ENCODE measurements at places on chromosomes 3 and 15.

DNA sequence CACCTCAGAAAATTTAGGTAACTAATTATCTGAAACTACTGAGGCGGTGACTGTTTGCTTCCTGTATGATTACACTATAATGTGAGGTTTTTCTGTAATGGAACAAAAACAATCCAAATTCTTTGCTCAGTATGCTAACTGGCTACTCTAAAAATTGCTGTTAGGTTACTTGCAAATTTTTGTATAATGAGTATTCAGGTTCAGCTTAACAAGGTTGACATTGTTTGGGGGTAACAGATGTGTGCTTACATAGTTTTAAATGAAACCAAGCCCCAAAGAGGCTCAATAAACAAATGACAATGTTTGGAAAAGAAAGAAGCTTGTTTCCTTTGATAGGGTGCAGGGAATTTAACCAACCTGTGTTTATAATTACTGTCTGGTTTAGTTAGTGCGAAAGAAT, 414.5 kb upstream of the MDFIC2 start:
- no peak for DNase-seq

DNA sequence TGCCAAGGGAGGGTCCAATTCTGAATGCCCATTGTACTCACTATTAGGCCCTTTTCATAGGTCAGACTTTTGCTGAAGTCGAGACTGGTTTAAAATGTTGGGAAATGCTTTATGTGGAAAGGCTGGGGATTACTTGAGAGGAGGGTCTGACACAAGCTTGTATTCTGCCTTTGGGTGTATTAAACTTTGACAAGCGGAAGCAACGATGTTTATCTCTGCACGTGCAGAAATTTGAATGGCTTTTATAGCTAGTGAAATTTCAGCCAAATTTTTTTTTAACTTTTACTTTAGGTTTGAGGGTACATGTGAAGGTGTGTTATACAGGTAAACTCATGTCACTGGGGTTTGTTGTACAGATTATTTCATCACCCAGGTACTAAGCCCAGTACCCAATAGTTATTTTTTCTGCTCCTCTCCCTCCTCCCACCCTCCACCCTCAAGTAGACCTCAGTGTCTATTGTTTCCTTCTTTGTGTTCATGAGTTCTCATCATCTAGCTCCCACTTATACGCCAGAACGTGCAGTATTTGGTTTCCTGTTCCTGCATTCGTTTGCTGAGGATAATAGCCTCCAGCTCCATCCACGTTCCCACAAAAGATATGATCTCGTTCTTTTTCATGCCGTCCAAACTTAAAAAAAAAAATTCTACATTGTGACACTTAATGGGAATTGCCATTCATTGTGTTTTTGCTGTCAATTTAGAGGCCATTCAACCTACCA, 223.0 kb upstream of the BHLHE40 start:
- no peak for DNase-seq

GRCh38 chr3:196268284-196269163, 19.0 kb downstream of the PCYT1A start:
- DNase-seq = no peak

DNA sequence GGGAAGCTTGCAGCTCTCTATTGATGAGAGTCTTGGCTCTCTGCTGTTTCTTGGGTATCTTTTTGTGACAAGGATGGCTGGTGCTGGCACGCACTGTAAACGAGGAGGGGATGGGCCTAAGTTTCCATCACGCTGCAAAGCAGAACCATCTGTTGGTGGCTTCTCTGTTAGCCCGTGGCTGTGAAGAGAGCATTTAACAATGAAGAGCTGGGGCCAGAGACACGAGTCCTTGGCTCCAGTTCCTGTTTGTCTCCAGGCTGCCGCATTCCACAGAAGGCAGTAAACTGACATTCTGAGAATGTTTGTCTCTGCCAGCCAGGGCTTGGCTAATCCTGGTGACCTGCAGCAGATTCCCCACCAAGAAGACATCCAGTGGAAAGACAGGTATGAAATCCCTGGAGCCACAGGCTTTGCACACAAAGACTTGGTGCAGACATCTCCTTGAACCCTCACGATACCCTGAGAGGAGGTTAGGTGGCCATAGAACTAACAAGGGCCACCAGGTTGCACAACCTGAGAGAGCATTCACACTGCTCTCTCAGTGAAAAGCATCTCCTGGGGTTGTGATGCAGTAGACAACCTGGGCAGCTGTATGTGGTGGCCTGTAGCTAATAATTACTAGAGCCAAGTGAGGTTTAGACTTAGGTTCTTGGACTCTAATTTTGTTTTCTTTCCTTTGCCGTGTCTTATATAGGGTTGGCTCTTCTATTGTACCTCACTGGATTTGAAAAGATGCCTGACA, 130.9 kb downstream of the ASB7 start:
- DNase-seq = no peak

GRCh38 chr3:13781417-13781816, 98.5 kb downstream of the WNT7A start:
- no peak for DNase-seq

GRCh38 chr15:67180514-67181191, 73.8 kb downstream of the AAGAB start:
- DNase-seq = no peak

DNA sequence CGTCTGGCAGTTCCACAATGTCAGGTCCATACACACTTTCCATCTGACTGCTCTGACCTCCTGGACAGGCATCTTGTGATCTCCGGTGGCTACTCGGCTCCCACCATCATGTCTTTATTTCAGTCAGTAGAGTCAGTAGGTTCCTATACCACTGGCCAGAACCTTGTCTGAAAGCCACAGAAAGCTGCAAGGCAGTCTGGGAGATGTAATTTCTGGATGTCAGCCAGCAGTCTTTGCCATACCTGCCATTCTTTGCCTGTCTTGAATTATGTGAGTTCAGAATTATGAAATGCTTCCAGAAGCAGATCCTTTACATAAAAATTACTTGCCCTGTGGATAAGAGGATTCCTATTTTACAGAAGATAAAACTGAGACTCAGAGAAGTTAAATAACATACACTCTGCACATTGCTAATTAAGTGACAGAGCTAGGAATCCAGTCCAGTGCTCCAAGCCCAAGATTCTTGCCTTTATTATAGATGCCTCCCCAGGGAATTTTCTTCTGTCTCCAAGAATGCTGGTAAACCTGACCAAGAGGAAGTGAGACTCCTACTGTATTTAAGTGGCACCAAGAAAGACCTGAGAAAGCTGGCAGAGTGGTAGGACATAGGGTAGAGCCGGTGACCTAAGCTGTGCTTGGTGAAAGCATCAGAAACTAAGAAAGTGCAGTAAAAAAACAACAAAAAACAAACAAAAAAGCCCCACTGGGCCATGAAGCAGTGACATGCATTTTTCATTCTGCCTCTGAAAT, 75.6 kb downstream of the IQCH start:
- DNase-seq = no peak

DNA sequence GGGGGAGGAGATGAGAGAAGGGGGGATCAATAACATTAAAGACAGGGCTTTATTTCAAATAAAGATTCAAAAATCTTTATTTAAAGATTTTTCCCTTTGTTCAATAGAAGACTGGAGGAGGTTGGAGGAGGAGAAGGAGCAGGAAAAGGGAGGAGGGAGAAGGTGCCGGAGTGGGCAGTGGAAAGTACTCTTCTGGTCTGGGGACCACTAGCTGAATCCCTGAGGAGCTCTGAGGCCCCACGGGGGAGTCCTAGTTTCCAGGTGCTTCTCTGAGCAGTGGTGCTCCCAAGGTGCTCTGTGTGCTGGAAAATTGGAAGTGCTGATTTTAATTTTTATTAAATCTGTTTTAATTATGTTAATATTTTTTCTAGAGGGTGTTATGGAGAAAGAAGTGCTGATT, 19.4 kb upstream of the SEMA4B start:
- DNase-seq = no peak

DNA sequence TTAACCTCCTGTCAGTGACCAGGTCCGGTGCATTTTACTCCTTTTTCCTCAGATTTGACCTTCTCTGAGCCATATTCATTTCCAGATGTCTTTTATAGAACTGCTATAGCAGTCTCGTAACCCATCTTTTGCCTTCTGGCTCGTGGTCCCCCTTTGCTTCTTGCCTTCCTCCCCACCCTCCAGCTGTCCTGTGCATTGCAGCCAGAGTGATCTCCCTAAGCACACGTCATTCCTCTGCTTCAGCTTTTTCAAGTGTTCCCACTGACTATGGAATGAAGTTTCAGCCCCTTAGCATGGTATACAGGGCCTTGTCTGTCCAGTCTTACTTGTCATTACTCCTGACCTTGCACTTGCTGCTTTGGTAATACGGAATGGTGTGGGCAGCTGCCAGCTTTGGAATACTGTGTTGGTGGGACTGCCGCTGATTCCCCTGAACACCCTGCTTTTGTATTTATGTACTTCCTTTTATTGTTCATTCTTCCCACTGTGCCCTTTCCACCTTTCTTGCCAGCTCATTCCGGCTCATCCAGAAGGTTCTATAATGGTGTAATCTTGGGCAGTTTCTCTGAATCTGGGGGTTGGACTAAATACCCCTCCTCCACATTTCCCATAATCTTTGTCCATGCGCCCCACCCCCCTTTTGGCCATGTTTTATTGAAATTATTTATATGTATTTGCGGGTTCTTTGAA, 38.9 kb downstream of the SLC25A26 start:
- DNase-seq = no peak

- DNase-seq = no peak
These were observed 259.8 kb downstream of the FAM43A start for GRCh38 chr3:194945508-194945907.

- no peak for DNase-seq
These were observed 36.7 kb downstream of the IGF1R start for GRCh38 chr15:98684995-98685525.

DNA sequence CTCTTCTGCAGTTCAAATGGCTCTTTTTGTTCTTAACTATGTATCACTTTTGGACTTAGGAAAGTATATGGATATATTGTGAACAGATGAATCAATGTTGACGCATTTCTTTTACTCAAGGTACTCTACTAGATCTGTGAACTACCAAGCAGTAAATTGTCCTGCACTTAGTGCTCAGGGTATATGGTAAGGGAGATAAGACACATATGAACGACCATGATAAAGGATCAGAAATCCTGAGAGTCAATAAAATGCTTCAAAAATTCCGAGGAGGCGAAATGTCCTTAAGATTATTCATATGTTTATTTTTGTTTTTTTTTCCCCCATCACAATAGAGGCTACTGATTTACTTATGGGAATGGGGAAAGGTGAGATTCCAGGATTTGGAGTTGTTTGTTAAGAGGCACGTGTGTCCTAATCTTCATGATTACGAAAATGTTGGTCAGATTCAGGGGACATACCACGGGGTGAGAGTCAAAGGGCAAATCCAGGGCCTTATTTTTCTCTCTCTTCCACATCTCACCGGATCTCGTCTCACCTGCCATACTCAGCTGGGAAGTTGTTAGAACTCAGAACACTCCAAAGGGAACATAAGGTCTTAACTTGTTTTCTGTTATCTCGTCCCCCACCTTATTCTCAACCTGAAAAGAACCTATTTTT, 475.1 kb upstream of the TBL1XR1 start:
- no peak for DNase-seq
